ENCODE measurements at places on chromosomes 4 and X.

DNA sequence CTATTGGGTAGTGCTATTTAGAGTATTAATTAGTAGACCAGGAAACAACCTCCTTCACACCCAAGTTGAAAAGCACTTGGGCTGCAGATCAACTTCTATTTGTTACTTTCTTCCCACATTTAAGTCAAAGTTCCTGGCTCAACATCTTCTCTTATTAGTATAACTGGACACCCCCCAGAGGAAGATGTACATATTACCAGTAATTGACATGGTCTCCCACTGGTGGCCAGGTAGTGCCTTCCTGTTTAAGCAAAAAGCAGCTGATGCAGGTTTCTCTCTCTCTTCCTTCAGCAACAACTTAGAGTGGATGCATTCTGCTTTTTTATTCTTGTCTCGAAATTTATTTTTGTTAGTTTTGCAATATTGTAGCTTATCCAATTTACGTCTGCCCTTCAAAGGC, 438.1 kb downstream of the GBA3 start:
- DNase-seq = no peak

GRCh38 chr4:161183729-161184128, 980.1 kb downstream of the FSTL5 start:
- DNase-seq = no peak

GRCh38 chr4:103011378-103012025, 8.0 kb downstream of the SLC9B1 start:
- DNase-seq = no peak

- peak; percentile 26 for DNase-seq
Measured at GRCh38 chr4:115154826-115155225, 41.4 kb upstream of the NDST4 start.

- DNase-seq = no peak
Measured at GRCh38 chr4:79223993-79224776, 101.7 kb downstream of the NAA11 start.

DNA sequence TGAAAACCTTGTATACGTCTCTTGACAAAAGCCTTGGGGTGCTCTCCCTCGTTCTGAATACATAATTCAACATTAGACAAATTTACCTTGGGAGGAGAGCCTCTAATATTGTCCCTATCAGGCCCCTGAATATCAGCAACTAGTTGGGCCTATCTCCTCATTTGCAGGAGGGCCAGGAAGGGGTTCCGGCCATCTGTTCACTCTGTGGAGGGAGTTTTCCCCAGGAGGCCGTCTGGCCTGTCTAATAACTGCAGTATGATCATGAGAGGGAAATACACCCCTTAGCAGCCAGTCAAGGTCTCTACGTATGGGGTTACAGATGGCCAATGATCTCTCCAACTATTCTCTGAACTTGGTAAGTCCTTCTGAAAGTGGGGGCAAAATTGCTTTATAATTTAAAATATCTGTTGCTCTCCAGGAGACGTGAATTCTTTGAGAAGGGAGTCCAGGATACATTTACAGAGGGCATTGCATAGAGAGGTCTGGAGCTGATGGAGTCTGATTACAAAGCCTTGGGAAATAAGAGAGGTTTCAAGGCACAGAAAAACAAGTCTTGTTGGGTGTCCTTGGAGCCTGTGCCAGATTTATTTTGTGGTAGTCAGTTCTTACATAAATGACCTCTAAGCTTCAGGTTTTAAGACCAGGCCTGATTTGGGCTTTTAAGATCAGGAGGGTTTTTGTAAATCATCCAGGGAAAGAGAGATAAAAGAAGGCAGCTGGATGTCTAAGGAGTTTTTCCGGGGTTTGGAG, 48.2 kb upstream of the UXT start:
- no peak for DNase-seq

DNA sequence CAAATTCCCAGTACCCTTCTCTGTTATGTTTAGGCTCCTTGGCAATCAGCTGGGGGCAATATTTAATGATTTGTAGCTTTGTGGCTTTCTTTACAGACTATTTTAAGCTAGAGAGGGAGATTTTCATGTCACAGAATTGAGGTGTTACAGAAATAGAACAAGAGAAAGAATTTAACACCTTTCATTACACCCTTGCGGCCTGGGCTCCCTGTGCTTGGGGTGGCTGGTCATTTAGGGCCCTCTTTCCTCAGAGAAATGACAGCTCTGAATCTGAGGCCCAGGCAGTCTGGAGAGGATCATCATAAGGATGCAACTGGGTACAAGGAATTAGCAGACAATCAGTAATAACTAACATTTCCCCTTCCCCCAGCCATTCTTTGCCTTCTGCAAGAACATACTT, 104.5 kb upstream of the INTU start:
- DNase-seq = no peak

DNA sequence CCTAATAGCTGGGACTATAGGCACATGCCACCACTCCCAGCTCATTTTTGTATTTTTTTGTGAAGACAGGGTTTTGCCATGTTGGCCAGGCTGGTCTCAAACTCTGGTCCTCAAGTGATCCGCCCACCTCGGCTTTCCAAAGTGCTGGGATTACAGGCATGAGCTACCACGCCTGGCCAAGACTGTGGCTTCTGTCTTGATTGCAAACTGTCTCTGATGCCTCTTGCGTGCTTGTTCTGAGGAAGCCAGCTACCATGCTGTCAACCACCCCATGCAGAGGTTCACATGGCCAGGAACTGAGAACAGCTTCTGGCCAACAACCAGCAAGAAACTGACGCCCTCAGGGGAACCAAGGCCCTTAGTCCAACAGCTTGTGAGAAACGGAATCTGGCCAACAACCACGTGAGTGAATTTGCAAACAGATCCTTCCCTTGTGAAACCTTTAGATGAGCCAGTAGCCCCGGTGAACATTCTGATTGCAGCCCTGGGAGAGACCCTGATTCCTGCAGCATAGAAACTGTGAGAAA, 71.2 kb downstream of the SUPT20HL2 start:
- DNase-seq = no peak
